ENCODE measurements at places on chromosomes 1 and 21.

DNA sequence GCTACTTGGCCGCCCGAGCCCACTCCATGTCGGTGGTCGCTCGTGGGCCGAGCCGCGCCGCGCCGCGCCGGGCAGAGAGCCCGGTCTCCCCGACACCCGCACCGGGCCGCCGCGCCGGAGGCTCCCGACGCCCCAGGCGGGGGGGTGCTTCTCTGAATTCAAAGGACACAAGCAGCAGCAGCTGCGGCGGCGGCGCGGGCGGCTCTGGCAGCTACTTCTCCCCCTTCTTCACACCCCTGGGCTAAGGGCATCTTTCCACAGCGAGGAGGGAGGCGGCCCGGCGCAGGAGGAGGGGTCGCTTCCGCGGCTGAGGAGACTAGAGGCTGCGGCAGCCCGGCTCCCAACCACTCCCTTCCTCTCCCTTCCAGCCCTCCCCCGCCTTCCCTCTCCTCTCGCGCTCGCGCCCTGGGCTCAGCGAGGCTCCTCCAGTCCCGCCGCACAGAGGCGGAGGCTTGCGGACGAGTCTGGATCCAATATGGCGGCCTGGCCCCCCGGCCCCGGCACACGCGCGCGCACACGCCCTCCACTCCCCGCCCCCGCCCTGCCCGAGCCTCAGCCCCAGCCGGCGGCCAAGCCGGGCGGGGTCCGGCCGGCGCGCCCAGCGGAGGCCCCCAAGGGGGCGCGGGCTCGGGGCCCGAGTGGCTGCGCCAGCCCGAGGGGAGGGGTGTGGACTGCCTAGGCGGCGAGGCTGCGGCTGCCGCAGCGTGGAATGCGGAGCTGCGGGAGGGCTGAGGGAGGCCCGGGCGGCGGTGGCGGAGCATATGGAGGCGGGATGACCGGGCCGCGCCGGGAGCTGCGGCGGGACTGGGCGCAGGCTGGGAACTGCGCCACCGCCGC is at the start of gene CDC42BPA:
CDC42BPA (minus strand) TSS at position 477 of the 837 bp plus-strand sequence. CDS start 1,310 bp downstream, outside the sequence.
- peak; percentile 95 for DNase-seq

DNA sequence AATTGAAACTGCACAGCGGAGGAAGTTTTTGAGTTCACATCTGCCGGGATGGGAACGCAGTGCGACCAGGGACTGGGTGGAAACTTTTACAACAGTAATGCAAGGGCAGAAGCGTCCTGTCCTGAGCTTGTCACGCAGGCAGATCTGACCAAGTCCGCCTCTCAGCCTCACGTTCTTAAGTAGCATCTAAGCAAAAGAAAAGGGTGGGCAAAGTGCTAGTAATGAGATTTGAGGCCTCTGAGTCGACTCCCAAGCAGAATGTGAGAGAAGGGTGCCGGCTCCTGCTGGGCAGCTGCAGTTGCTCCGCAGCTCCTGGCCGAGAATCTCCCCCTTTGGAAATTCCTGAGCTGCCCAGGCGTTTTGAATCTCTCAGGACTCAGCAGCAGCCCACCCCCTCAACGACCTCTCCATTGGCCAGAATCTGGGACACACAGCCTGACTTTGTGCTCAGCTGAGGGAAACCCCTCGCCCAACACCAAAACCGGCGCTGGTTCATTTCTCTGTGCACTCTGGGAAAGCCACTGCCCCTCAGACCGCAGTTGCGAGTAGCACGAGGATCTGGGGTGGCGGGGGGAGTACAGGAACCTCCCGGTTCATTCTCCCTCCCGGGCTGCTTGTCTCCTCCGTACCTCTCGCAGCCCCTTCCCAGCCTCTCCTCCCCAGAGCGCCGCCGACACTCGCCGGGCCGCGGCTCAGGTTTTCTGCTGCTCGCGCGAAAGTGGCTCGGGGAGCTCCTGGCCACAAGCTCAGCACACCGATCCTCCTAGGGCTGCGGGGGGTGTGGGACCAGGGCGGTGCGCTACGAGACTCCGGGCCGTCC is 913 bp upstream of the S1PR1 start:
- peak; percentile 75 for DNase-seq

DNA sequence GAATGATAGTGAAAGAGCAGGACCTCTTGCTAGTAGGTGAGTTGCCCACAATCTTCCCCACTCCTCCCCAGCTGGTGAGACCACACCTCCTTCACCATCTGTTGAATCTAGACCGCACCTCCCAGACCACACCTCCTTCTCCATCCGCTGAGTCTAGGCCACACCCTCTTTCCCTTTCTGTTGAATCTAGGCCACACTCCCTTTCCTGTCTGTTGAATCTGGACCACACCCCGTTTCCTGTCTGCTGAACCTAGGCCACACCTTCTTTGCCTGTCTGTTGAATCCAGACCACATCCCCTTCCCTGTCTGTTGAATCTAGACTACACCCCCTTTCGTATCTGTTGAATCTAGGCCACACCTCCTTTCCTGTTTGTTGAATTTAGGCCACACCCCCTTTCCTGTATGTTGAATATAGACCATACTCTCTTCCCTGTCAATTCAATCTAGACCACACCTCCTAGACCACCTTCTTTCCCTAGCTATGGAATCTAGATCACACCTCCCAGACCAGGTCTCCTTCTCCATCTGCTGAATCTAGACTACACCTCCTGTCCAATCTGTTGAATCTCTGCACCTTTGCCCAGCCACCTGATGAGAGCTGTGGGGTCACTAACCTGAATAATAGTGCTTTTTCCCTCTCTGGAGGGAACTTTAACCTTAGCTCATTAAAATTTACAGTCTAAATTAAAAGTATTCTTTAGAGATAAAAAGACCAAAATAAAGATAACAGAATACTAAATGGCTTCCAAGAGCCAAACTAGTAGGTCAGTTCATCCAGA is 116.3 kb downstream of the DAB1 start:
- peak; percentile 59 for DNase-seq

DNA sequence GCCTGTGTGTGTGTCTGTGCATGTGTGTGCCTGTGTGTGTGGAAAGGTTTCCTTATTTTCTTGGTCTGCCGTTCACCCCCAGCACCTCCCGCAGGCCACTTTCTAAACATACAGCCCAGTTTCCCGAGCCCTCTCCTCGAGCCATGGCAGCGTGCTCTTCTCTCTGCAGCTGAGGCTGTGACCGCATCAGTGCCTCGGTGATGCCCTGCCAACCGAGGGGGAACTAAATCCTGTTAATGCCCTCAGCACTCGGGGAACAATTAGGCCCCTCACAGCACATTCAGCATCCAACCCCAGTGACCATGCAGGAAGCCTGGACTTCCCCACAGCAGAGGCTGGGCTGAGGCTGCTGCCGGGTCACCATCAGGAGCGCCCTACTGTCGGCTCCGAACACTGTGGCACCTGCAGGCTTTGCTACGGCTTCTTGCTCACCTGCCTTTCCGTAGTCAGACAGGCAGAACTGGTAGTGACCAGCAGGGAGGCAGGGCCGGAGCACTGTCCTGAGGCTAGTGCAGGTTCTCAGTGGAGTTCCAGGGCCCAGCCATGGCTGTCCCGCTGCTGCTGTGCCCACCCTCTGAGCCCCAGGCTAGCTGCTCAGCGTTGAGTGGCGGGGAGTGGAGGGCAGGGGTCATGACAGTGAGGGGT is 8.1 kb downstream of the GPR137B start:
- no peak for DNase-seq

GRCh38 chr1:202011994-202012393 is 1.6 kb downstream of the ELF3 start:
- DNase-seq = peak; percentile 81

- peak; percentile 20 for DNase-seq
Measured at GRCh38 chr1:106564192-106564591, 492.3 kb upstream of the PRMT6 start.

DNA sequence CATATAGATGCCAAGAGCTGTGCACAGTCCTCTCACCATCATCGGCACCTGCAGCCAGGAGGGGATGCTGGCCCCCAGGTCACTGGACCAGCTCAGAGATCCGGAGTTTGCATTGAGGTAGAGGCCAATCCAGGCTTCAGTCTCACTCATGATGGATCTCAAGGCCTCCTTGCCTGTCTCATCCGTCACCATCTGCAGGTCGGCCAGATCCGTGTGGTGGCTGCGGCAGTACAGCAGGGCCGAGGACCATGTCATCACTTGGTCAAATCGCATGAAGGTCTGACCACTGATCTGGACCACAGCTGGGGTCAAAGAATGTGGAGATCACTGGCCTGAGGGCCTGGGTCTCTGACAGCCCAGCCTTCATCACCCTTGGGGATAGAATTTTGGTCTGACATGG is 6.6 kb downstream of the CLEC20A start:
- no peak for DNase-seq

- DNase-seq = no peak
Measured at GRCh38 chr1:81693316-81693715, 107.4 kb upstream of the ADGRL2 start.

DNA sequence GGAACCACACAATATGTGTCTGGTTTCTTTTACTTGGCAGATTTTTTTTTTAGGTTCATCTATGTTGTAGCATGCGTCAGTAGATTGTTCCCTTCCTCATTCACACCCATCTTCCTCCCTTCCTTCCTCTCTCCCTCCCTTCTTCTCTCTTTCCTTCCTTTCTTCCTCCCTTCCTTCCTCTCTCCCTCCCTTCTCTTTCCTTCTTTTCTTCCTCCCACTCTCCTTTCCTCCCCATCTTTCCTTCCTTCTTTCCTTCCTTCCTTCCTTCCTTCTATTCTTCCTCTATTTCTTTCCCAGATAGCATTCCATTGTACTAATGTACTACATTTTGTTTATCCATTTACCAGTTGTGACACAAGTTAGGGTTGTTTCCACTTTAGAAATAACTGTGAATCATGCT is 218.0 kb downstream of the RGS7 start:
- no peak for DNase-seq

DNA sequence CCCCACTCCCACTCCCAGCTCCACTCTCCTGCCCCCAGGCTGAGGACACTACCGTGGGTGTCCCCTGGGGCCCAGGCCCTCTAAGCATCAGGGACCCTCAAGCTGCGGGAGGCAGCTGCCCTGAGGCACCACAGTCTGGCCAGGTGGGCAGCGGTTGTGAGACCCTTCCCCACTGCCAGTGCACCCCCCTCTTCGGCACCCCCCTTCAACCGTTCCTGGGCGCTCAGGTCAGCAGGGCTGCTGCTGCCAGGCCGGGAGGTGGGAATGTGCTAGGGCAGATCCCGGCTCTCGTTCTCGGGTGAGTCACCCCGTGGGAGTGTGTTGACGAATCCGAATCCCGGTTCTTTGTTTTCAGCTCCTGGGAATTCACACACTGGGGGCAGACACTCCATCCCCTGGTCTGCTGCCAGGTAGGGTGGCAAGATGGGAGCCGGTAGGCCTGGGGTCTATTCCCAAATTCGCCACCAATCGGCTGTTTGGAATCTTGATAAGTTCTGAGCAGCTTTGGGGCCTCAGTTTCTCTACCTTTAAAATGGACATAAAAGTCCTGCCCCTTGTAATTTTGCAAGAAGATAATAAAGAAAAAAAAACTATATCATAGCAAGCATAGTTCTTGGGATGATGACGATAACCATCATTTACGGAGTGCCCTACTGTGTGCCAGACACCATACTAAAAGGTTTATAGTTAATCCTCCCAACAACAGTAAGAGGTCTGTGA is 28.5 kb upstream of the CASZ1 start:
- peak; percentile 54 for DNase-seq

- no peak for DNase-seq
Measured at GRCh38 chr1:53296117-53296749, 31.6 kb downstream of the LRP8 start.

- DNase-seq = peak; percentile 63
Measured at GRCh38 chr1:240093120-240093961, 1.7 kb downstream of the FMN2 start.

- DNase-seq = no peak
Measured at GRCh38 chr21:45207839-45208626, 79.7 kb downstream of the POFUT2 start.

GRCh38 chr1:107559881-107560280 is 405.1 kb downstream of the VAV3 start:
- no peak for DNase-seq

DNA sequence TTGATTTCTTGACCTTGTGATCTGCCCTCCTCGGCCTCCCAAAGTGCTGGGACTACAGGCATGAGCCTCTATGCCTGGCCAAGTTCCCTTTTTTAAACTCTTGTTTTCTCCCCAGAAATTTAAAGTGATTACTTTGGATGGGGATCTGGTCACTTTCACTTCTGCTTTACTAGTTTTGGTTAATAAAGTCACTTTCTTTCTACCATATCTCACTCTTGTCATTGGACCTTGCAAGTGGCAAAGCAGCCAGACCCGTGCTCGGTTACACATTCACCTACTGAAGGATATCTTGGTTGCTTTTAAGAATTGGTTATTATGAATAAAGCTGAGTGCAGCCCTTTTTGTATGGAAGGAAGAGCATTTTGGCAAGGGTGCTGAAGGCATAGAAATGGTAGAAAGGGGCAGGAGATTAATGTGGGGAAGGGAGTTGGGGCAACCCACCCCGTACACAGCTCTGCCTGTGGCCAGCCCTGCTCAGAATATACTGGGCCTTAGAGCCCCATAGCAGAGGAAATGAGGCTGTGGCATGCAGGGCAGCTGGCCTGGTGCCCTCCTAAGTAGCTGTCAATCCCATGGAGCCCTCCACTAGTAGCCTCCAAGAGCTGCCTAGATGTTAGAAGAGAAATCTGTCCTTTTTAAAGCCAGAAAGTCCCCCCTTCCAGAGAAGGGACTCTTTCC is 40.7 kb downstream of the CD2 start:
- no peak for DNase-seq

- no peak for DNase-seq
Measured at GRCh38 chr1:19377812-19378718, 65.9 kb downstream of the SLC66A1 start.

DNA sequence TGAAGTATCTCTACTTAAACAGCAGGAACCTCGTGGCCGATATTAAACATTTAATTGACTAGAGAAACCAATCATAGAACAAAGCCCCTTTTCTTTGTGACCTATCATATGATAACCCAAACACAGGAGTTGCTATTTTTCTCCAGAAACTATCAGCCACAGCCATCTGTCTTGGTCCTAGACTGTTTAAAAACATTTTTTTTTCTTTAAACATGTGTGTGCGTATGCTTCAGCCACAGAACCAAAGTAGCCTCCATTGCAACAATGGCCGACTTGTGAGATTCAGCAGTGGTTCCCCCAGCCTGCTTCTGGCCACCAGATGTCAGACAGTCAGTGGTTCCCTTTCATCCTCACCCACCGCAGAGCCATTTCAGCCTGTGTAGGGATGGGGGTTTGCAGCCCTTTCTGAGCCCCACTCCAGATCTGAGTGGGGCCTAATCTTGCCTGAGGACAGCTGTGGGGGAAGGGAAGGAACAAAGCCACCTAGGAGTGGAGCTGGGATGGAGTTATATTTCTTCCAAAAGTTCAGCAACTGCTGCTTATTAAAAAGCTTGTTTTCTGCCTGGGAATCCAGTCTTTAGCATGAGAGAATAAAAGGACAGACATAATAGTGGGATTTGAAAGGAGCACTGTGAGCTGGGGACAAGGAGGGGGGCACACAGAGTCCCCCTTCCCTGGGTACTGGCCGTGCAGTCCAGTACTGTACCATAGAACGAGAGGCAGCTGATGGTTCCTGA is 11.7 kb upstream of the IGSF3 start:
- DNase-seq = no peak

DNA sequence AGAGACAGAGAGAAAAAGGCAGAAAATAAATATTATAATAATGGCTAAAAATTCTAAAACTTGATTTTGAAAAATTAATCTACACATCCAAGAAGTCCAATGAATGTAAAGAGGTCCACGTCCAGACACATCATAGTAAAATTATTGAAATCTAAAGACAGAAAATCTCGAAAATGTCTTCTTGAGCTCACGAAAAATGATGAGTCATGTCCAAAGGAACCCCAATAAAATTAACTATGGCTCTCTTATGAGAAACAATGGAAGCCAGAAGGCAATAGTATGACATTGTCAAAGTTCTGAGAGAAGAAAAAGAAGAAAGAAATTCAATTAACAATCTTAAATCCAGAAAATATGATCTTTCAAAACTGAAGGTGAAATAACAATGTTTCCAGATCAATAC is 84.6 kb downstream of the LRRIQ3 start:
- no peak for DNase-seq

- no peak for DNase-seq
Measured at GRCh38 chr21:41403331-41403730, 22.7 kb upstream of the MX1 start.
